CD14-positive monocyte (primary cell): ENCODE measurements at places on chromosomes 6 and 20.

DNA sequence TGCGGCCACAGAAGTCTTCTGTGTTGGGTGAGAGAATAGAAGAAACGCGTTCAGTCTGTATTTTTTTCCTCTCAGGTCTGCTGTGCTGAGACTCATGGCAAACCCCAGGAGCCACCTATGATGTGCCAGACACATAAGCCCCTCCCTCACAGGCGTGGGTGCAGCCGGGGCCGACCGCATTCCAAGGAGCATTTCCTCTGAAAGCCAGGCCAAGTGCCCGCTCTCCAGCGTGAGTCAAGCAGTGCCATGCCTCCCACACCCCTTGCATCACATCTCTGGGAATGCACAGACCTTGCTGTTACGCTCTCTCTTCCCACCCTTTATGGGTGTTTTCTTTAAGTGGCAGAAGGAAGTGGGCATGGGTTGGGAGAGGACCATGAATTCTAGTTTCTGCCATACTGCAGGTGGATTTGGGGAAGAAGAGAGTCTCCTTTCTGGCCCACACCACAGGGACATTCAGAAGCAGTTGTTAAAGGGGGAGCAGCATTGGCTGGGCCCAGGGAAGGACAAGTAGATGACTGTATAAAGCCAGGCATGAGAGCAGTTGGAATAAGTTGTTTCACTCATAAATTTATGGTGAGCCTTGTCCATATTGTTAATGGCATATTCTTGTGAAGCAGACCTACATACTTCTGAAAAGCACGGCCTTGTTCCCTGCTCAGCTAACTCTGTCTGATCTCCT, 37.1 kb upstream of the TFAP2A start:
- DNase-seq = no peak

DNA sequence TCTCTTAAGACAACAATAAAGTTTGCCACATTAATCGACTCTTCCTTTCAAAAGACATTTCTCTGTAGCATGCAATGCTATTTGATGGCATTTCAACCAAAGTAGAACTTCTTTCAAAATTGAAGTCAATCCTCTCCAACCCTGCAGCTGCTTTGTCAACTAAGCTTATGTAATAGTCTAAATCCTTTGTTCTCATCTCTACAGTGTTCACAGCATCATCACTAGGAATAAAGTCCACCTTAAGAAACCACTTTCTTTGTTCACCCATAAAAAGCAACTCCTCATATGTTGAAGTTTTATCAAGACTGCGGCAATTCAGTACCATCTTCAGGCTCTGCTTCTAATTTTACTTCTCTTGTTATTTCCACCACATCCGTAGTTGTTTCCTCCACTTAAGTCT, 11.5 kb upstream of the BLOC1S5 start:
- no peak for DNase-seq

DNA sequence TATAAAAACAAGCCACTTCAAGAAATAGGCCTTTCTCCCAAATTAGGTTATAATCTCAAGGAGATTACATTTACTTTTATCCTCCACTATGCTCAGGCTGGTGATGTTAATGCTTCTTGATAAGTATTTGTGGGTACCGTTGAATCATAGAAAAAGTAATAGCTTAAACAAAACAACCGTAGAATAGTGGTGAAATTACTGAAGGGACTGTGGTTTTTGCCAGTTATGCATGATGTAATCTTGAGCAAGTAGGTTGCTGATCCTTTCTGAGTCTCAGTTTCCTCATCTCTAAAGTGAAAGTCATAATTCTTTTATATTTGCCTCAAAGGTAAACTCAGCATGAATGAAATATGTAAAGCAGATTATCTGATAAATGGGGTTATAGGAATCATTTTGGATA, 187.3 kb upstream of the JAG1 start:
- DNase-seq = peak; percentile 45

DNA sequence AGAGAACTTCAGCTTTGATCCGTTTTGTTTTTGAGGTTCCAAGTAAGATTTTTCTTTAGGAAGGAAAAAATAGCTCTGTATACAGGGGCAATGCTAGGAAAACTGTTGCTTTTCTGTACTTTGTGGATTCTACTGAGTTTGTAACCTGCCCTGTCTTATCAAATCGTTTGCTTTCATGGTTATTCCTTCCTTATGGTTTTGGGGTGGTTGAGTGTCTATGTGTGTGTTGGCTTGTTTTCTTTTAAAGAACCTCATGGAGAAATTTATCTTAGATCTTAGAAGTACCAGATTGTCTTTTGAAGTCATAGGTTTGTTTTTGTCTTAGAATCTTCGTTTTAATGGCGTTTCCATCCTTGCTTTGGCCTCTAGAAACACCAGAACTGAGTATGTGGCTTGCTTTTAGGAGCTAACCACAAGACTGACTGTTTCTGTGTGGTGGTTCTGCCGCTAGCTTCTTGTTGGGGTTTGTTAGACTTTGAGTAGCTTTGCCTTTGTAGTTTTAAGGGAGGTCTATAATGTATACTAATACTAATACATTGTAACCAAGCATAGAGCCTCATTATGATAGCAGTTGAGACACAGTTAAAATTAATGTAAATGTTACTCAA, 86.8 kb downstream of the RPP40 start:
- no peak for DNase-seq

DNA sequence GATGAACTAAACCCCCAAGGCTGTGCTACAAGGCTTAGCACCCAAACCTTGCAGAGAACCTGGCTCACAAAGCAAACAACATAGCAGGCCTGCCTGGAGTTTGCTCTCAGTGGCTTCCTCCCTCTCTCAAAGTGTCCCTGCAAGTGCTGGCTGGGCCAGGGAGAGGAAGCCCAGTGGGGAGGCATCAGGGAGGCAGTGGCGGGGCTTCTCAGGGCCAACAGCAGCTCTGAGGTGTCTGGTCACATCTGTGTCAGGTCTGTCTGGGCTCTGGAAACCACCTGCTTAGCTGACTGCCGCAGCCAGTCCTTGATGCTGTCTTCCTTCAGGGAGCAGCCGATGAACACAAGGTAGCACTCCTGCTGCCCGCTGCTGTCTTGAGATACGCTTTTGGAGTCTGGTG, 16.7 kb upstream of the SLC4A11 start:
- DNase-seq = no peak

DNA sequence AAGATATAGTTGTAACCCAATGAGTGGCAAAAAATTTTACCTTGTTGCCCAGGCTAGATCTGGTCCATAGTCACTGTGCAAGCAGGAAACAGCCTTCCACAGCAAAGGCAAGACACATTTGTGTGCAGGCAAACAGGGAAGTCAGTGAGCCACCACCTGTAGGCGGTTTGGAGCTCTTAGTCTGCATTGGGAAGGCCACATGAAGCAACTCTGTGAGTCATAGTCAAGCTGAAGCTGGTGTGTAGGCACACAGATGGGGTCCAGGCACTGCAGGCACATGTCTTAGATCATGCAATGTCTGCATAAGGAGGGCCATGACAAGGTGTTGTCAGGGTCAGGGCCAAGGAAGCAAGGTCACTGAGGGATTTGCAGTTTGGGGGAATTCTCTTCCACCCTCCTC, 543.2 kb upstream of the EPHA7 start:
- DNase-seq = no peak

DNA sequence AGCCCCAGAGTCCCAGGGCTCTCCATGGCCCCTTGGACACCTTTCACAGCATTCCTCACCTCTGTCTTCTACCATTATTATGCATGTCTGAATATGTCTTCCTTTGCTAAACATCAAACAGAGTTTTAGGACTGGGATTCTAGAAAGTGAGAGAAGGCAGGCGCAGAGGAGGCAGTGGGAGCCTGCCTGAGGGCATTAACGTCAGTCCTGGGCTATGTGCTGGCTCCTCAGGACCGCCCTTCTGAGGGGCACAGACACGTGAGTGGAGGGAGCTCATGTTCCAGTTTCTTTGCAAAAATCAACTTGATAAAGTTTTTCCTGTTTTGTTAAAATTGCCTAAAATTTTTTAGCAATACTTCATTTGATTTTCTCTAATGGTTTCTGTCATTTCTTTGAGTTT, 38.0 kb downstream of the C6orf15 start:
- DNase-seq = no peak

DNA sequence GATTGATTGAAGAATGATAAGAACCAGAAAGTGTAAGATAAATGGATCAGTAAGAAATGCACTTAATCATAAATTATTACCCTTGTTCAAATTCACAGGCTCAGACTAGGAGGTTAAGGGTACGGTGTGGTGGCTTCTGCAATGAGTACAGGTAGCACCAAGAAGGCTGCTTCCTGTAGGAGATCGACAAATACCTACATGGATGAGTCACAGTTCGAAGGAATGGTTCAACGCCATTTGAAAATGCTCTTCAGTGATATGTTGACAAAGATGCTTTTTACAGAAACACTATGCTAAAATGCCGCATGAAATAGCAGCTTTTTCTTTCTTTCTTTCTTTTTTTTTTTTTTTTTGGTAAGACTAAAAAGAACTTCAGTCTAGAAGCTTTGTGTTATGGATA, 116.2 kb downstream of the DTNBP1 start:
- DNase-seq = no peak

- DNase-seq = no peak
Observed at GRCh38 chr20:13778827-13779226, 5.9 kb downstream of the ESF1 start.

GRCh38 chr6:138805016-138805765, 9.3 kb downstream of the ECT2L start:
- DNase-seq = no peak

- no peak for DNase-seq
Observed at GRCh38 chr20:13061381-13061780, 52.6 kb downstream of the SPTLC3 start.
